Stimulated activated naive B cell treated with anti-CD40 and anti-IgM and Interleukin-4, amounts not matched to agents 10 μg/mL and 1 μg/mL and 100 μg/mL, for 72 hours (primary cell): ENCODE measurements at places on chromosomes 2 and 18.

GRCh38 chr18:11673560-11673959 lies 15.5 kb upstream of the GNAL start:
- DNase-seq = no peak

DNA sequence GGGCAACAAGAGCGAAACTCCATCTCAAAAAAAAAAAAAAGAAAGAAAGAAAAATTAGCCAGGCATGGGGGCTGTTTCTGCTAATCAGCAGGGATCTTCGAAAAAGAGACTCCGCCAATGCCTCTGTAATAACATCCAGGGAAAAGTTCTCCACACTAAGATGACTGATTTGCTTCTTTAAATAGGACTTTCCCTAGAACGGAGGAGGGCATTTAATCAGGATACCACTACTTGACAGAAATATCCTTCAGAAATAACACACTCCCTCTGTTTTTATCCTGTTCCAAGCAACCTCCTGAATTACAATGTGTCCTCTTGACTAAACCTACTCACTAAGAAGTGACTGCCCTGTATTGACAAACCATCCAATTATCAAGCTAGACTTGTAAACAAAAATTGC lies 21.7 kb downstream of the REV1 start:
- no peak for DNase-seq

GRCh38 chr2:5482929-5483331 lies 209.3 kb upstream of the SOX11 start:
- DNase-seq = no peak

- no peak for DNase-seq
Measured at GRCh38 chr18:59870623-59871130, 29.1 kb upstream of the PMAIP1 start.

- no peak for DNase-seq
Measured at GRCh38 chr2:242063850-242064249, 194.3 kb downstream of the RTP5 start.

- DNase-seq = no peak
Measured at GRCh38 chr2:126634273-126634861, 21.6 kb upstream of the GYPC start.

- no peak for DNase-seq
Measured at GRCh38 chr18:56139792-56140254, 498.6 kb downstream of the TXNL1 start.

DNA sequence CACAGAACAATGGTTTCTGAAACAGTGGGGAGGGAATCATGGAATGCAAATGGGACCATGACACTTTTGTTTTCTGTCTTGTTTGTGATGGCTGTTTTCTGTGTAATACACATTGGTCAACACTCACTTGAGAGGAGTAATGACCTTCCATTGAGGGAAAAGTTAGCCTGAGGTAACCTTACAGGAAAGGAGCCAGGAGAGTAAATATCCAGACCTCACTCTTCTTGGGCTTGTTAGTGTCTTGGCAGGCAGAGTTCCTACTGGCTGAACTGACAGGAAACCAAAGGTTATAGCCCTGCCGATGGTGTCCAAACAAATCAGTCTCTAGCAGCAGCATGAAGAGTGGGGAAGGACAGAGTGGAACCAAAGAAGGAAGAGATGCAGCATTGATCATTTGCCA lies 17.2 kb upstream of the RPRM start:
- no peak for DNase-seq

- no peak for DNase-seq
Measured at GRCh38 chr18:845152-845819, 33.2 kb upstream of the YES1 start.
